ENCODE measurements at places on chromosomes 2 and 18.

DNA sequence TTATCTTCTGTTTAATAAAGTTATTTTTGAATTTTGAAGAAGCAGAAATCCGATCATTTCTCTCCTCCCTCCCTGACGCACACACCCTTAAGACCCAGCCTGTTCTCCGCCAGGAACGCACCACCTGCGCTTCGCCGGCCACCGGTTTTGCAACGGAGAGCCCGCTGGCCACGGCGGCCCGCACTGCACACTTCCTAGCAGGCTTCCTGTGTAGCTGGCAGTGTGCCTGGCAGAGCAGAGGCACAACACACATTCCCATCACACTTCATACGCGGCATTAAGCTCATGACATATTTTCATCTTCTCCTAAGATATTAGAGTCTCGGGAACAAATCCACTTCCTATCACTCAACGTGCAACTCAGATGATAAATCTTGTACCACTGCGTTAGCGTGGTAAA, 148.0 kb downstream of the HDAC4 start:
- no peak for DNase-seq

DNA sequence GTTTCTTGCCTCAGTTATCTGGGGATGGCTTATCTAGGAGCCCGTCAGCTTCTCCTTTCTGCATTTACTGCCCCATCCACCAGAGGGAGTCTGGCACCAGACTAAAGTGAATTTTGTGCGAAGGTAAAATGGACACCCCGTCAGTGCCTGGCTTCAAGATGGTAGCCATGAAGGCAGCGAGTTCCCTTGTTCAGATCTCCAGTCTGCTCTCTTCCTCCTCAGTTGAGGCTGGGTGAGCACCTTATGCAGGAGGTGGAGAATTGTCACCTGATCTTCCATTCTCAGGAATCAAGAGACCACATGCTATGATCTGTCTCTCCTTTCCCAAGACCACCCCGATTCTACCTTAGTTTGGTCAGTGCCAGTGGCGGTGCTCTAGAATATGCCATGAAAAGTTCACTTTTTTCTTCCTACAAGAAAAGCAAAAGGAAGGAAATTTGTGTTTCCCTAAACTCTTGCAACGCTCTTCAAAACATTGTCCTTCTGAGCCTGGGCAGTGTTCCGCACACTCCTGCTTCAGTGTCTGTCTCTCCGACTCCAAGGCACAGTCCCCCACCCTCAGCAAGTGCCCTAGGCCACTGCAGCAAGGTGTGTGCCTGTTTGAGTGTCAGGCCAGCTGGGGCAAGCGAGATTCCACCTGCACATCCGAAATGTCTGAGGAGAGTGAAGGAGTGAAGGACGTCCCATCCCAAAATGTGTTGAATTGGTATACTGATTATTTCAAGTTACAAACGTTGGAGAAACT, 168.6 kb downstream of the SS18 start:
- DNase-seq = no peak

- DNase-seq = no peak
Measured at GRCh38 chr2:182379241-182379640, 47.6 kb downstream of the PDE1A start.

DNA sequence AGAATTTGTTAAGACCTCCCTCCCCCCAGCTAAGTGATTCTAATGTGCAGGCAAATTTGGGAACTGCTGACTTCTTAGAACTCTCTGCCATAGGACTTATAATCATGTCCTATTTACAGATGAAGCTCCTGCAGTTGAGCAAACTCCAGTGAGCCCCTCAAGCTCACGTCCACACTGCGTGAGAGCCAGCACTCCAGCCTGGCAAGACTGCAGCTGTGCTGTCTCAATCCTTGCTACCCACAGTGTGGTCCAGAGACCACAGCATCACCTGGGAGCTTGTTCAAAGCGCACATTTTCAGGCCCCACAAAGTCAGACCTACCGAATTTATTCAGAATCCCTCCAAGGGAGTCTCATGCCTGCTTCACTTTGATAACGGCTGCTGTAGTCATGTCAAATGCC, 243.2 kb upstream of the RAB12 start:
- no peak for DNase-seq

- no peak for DNase-seq
Measured at GRCh38 chr18:43751835-43752234, 474.5 kb upstream of the SYT4 start.

DNA sequence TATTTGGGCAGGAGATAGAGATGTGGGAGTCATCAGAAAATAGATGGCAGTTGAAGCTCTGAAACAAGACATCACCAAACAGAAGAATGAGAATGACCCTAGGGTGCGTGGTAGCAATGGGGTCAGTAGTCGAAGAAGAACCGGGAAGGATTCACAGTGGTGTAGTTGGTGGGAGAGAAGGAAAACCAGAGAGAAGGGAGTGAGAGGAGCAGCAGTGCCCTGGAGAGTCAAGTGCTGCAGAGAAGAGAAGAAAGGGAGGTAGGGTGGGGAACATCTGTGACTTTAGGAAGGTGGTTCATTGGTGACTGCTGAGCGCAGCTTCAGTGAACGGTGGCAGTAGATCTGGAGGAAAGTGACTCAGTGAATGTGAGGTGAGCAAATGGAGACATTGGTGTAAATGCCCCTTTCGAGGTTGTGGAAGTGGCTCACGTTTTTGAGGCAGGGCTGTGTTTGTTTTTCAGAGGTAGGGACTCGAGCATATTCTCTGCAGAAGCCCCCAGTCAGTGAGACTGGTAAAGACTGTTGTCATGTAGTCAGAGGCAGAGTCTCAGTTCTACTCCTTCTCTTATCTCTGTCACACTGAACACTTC, 36.4 kb downstream of the CDC42EP3 start:
- DNase-seq = no peak

DNA sequence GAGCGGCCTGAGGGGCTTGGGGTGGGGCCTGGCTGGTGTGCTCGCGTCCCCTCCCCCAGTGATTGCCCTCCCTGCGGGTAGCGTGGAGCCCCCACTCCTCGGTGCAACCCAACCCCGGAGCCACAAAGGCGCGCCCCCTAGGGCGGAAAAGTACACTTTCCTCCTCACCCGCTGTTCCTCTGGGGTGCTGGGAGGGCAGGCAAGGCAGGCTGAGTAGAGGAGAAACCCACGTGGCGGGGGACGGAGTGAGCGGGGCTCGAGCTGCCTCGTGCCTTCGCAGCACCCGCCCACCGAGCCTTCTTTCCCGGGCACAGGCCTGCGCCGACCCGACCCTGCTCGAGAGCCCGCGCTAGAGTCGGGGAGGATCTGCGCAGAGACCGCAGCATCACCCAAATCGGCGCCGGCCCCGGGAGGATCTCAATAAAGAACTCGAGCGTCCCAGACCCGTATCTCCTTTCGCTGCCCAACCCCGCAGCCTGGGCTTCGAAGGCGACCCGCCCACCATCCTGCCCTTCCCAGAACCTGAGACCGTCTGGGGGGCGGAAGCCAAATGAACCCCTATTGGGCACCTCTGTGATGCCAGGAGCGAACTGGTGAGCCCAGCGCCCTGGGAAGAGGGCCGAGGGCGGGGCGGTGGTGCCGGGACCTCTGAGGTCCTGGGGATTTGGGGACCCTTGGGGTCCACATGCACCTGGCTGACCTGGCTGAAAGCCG, 1.5 kb downstream of the UCN start:
- no peak for DNase-seq

- no peak for DNase-seq
Measured at GRCh38 chr18:24368749-24369148, 28.9 kb downstream of the OSBPL1A start.

DNA sequence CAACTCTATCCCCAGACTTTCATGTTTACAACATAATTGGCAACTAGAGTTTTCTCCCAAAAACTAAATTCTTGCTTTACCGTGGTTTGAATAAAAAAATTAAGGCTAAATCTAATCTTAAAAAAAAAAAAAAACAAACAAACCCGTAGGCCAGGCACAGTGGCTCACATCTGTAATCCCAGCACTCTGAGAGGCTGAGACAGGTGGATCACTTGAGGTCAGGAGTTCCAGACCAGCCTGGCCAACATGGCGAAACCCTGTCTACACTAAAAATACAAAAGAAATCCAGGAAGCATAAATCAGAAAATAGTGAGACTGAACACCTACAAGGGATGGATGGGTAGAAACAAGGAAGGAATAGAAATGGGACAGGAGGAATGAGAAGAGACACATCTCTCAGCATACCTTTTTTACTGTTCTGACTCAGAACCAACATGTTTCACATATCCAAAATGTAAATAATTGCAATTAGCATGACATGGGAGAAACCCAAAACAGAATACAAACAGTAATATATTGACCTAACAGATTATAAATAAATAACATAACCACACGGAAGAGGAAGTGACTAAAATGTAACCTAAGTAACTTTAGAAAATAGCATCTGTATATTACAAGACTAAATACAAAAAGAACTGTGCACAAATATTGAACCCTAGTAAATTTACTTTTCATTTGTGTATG, 17.5 kb downstream of the MGAT4A start:
- no peak for DNase-seq

DNA sequence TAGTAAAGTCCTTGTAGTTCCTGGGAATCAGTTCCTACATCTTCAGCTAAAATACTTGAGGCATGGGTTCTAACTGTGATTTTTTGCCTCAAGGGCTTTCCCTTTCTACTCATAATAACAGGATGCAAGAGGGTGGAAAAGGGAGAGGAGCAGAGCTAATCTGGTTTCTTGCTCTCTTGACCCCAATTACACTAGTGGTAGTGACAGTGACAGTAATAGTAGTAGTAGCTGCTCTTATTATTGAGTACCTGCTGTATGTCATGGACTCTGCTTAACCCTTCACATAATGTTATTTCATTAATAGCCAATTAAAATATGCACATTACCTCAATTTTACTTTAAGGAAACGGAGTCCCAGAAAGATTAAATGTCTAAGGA, 214.8 kb upstream of the HNRNPA3 start:
- DNase-seq = no peak

- no peak for DNase-seq
Measured at GRCh38 chr2:101307950-101308431, 510 bp downstream of the RNF149 start.

DNA sequence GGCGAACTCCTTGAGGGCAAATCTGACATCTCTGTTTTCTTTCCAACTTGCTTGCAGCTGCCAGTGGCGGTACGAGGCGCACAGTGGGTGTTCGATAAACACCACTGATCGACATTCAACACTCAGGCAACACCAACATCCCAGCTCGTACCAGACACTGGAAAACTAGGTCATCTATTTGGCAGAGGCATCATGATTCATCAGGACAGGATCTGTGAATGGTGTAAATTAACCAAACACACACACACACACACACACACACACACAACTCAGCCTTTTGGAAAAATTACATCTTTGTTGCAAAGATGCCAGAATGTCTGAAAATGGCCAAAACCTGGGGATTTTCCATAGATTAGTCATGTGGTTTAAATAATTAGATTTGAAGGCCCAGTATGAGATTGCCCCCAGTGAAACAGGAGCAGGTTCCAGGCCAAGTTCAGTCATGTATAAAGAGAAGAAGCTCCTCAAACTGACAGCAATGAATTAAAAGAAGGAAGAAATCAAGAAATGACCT, 150.5 kb upstream of the NCKAP5 start:
- no peak for DNase-seq

DNA sequence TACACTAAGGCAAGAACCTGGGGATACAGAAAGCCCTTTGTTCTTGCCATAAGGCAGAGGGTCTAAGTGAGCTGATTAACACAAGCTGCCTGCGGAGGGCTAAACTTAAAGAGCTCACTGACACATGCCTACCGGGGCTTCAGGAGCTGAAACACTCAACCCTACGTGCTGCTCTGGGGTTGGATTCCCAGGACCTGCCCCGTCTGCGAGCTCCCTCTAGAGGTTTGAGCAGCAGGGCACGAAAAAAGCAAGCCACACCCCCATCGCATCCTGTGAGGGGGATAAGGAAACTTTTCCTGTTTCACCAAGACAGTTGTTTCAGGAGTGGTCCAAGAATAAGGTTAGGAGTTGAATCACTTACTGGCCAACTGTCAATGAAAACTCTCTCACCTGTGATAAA, 562.1 kb downstream of the TMX3 start:
- no peak for DNase-seq

- DNase-seq = no peak
Measured at GRCh38 chr18:23871410-23871809, 143.1 kb upstream of the TTC39C start.

DNA sequence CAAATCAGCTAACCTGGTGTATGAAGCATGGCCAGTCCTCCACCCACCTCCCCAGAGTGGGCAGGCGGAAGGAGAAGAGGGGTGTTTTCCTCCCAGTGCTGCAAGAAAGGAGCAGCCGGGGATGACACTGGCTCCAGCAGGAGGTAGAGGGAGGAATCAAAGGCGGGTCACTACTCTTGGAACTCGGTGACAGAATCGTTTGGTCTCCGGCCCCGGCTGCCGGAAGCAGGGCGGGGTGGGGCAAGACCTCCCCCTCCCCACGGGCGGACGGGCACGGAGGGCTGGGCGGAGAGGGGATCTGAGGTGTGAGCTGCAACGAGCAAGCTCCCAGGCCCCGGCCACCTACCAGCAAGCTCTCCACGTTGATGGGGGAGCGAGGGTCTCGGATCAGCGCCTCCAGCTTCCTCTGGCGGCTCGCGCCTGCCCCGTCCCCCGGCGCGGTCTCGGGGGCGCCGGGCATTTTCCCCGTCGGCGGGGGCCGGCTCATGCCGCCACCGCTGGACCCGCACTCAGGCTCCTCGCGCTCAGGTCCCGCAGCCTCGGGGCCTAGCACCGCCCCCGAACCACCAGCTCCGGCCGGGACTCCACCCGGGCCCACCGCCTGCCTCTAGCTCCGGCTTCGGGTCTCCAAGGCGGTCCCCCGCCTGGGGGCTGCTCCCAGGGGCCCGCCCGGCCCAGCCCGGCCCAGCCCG, 640 bp downstream of the ROCK2 start:
- DNase-seq = no peak

DNA sequence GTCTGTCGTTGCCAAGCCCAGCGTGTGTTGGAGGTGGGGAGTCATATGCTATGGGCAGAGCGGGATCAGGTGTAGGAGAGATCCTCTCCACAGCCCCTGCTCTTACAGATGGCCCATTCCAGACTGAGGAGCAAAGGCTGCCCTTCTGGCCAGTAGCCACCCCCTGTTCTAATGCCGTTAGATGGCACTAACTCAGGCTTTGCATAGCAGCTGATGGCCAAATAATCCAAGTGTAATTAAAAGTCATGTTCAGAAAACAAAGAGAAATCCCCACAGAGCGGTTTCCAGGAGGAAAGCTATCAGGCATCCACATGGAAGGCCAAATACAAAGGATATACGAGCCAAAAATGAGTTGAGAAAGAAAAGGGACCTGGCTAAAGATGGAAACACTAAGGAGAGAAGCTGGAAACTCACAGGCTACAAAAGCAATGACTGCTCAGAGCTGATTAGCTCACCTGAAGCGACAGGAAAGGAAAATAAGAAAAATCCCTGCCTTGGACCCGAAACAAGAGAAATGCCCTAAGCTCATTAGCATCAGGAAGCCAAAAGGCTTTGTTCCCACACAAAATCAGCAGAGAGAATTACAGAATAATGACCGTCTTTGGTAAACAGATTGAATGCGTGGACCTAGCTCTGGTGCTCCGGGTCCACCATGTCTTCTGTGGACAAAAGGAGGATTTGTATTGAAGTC, 1002.4 kb upstream of the KLHL29 start:
- no peak for DNase-seq

All from cortex of kidney (tissue), 1 donor.